ENCODE measurements at places on chromosomes 3 and 15.

- no peak for DNase-seq
These were observed 29.6 kb downstream of the MGA start for GRCh38 chr15:41689834-41690233.

DNA sequence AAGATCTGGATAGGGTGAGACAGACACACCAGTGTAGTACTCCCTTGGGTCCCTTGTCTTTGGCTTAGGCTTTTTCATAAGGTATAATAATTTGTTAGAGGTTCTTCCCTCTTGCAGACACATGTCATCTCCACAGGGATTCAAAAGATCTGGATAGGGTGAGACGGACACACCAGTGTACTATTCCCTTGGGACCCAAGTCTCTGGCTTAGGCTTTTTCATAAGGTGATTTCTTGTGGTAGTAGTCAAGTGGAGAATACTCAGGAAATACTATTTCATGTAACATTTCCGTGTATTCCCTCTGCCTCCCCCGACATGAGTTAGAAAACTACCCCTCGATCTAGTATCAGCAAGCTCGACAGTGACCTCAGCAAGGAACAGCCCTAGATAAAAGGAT lies 954 bp upstream of the MAPKBP1 start:
- DNase-seq: no peak

DNA sequence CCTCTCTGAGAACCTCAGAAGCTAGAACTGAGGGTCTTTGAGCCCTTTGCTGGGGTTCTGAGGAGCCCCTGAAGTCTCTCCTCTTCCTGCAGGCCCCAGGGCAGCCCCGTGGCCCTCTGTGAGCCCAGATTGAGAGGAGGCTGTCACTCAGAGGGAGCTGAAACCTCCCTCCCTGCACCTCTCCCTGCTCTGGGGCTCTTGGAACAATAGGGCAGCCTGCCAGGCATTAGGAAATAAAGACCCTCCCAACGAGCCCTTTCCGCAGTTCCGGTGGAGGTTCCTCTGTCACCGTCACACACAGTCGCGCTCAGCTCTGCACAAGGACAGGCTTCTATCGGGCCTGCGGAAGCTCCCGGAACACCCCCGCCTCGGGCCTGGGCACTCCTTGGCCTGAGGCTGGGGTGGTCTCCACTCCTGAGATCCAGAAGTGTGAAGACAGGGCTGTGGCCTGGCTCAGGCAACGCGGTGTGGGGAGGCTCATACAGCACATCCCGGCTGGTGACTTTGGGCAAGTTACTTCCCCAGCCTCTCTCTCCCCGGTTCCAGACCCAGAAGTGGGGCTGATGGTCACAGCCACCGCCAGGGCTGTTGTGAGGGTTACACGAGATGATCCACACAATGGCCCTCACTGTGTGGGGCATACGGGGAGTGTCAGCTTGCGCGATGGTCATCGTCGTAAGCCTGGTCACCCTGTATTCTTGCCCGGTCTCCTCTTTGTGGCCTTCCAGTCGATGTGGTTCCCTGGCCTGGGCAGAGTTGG lies 17.7 kb downstream of the MELTF start:
- no peak for DNase-seq

- DNase-seq: no peak
These were observed 76.9 kb downstream of the PIK3R4 start for GRCh38 chr3:130669740-130670139.
